Aorta (tissue), 5 donors: ENCODE measurements at places on chromosomes 7 and 10. TPM values are rescaled to one million over a fixed set of nuclear protein-coding genes. Genes with fewer than 3 reads are reported as not detected.

Gene RET
- 0.25 TPM for polyA plus RNA-seq

Gene TMEM120A
- 84.0 TPM for polyA plus RNA-seq

Gene NACAD
- 1.3 TPM for polyA plus RNA-seq

Gene IGFBP3
- polyA plus RNA-seq: 255 TPM

Gene MLXIPL
- 13.5 TPM for polyA plus RNA-seq
